ENCODE measurements at places on chromosomes 12 and 14. TPM values are rescaled to one million over a fixed set of nuclear protein-coding genes. Genes with fewer than 3 reads are reported as not detected.

LBHD2 gene
- polyA plus RNA-seq = not detected

CLEC2A gene
- not detected for polyA plus RNA-seq

RNASE2 gene
- 12.9 TPM for polyA plus RNA-seq

PLEKHH1 gene
- 50.4 TPM for polyA plus RNA-seq

SCN8A gene
- polyA plus RNA-seq = 1.4 TPM

NOVA1 gene
- polyA plus RNA-seq = 16.6 TPM

TRAF3 gene
- polyA plus RNA-seq = 9.3 TPM

PLA2G1B gene
- polyA plus RNA-seq = 4.0 TPM

FAM186B gene
- 0.29 TPM for polyA plus RNA-seq

KLRC2 gene
- not detected for polyA plus RNA-seq

SMCO2 gene
- not detected for polyA plus RNA-seq

CIROP gene
- not detected for polyA plus RNA-seq

KRT75 gene
- polyA plus RNA-seq = not detected

CLEC6A gene
- polyA plus RNA-seq = not detected

SYNDIG1L gene
- polyA plus RNA-seq = 0.27 TPM

GPRC5D gene
- 0.40 TPM for polyA plus RNA-seq

BDKRB2 gene
- polyA plus RNA-seq = 1.5 TPM

Measured in adrenal gland (tissue), 19 donors.